ENCODE measurements at places on chromosomes 16 and 17. TPM values are rescaled to one million over a fixed set of nuclear protein-coding genes. Genes with fewer than 3 reads are reported as not detected.

Gene HEXIM1
- total RNA-seq = 58.0 TPM

Gene ACAP1
- total RNA-seq = 690 TPM

Gene PRKCB
- total RNA-seq = 72.1 TPM

Gene ABCC6
- total RNA-seq = not detected

Measured in activated T-cell treated with anti-CD3 and anti-CD28 coated beads, Interleukin-2, amount 50 U/mL, for 72 hours (primary cell).